Testis (tissue), 5 donors: ENCODE measurements at places on chromosomes 12 and 14. TPM values are rescaled to one million over a fixed set of nuclear protein-coding genes. Genes with fewer than 3 reads are reported as not detected.

Gene GALNT9
- 1.3 TPM for total RNA-seq

DNA sequence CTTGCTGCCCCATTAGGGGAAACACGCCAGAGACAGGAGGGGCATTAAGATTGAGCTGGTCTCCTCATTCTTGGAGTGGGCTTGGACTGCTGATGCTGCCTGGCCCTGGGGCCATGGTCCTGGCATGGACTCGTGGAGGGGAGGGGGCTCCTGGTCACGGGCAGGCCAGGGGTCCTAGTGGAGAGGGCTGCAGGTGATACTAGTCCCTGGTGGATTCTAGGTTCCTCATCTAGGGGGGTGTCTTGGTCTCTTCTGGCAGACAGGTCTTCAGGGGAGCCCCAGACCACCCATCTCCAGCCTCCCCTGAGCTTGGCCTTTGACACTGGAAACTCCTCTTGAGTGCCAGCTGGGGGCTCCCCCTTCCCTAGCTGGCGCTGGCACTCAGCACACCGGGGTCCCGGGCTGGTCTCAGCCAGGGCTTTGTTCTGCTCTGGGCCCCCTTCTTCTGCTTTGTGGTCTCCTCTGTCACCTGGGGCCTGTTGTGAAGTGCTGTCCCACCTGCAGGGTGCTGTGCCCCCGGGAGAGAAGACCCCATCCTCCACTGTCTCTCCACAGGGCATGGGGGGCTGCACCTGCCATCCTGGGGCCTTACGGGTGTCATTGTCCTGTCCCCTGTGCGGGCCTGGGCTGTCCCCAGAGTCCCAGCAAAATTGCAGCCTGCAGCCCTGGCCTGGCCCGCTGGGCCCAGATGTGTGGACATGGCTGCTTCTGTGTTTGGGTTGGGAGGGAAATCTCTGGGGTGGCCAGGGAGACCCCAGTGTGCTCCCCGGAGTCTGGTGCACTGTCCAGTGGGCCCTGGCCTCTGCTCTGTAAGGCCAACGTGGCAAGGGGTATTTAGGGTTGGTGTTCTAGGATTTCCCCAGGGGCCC is 2.3 kb downstream of the KIF26A start:
- no peaks in the 10 kb centered on the region for H3K36me3 ChIP-seq
- no peak overlapping the region for H3K27ac ChIP-seq
- no peaks in the 10 kb centered on the region for H3K27me3 ChIP-seq
- no peak overlapping the region for H3K4me3 ChIP-seq

Gene SAMD15
- total RNA-seq = 22.6 TPM

Gene SYCP3
- 69.4 TPM for total RNA-seq

- H3K4me3 ChIP-seq = no peak overlapping the region
- H3K27me3 ChIP-seq = no peaks in the 10 kb centered on the region
- H3K27ac ChIP-seq = peak overlapping the region; percentile 25
- peaks cover 25% of the 10 kb centered on the region for H3K4me1 ChIP-seq
Measured at GRCh38 chr12:52496590-52497071, 3.6 kb upstream of the KRT6A start.
